ENCODE measurements at places on chromosomes 16 and 17. TPM values are rescaled to one million over a fixed set of nuclear protein-coding genes. Genes with fewer than 3 reads are reported as not detected.

DNA sequence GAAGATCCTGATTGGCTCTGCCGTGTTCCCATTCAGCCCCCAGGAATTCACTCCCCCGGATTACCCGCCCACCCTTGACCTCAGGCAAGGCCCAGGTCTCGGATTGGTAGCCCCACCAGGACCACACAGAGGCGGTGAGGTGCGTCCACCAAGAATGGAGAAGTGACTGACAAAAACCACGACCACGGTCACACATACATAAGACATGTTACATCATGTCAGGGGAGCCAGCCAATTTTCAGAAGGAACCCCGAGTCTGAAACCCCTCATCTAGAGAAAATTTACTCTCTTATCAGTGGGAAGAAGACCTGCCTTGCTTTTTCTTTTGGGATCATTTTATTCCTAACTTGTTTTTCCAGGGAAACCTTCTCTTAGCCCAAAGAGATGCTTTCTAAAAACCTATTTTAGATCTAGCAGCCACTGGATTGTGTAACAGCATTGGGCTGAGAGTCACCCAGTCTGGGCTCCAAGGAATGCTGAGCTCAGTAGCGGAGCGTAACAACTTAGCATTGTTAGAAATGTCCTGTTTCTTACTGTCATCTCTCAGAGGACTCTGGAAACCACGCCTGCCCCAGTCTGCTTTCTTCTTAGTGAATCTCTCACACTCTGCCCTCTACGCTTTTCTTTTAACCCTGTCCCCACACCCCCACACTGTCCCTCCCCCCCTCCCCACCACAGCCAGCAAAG lies 164.1 kb downstream of the CMIP start:
- H3K36me3 ChIP-seq, result no peaks in the 10 kb centered on the region
- H3K27ac ChIP-seq, result no peak overlapping the region
- peaks cover 24% of the 10 kb centered on the region for H3K4me1 ChIP-seq
- H3K27me3 ChIP-seq, result no peaks in the 10 kb centered on the region

Gene TMEM114
- total RNA-seq, result not detected

- H3K36me3 ChIP-seq, result no peaks in the 10 kb centered on the region
- H3K27me3 ChIP-seq, result no peaks in the 10 kb centered on the region
- H3K4me3 ChIP-seq, result no peak overlapping the region
- H3K4me1 ChIP-seq, result peaks cover 9% of the 10 kb centered on the region
- H3K27ac ChIP-seq, result no peak overlapping the region
- DNase-seq, result no peak
Measured at GRCh38 chr17:4127555-4127954, 15.3 kb downstream of the ZZEF1 start.

- no peaks in the 10 kb centered on the region for H3K36me3 ChIP-seq
- no peak overlapping the region for H3K27ac ChIP-seq
- no peaks in the 10 kb centered on the region for H3K27me3 ChIP-seq
- H3K4me3 ChIP-seq, result no peak overlapping the region
- DNase-seq, result no peak
Measured at GRCh38 chr17:50035421-50035879, 20.5 kb upstream of the ITGA3 start.
